ENCODE measurements at places on chromosomes 16 and 17. TPM values are rescaled to one million over a fixed set of nuclear protein-coding genes. Genes with fewer than 3 reads are reported as not detected.

DNA sequence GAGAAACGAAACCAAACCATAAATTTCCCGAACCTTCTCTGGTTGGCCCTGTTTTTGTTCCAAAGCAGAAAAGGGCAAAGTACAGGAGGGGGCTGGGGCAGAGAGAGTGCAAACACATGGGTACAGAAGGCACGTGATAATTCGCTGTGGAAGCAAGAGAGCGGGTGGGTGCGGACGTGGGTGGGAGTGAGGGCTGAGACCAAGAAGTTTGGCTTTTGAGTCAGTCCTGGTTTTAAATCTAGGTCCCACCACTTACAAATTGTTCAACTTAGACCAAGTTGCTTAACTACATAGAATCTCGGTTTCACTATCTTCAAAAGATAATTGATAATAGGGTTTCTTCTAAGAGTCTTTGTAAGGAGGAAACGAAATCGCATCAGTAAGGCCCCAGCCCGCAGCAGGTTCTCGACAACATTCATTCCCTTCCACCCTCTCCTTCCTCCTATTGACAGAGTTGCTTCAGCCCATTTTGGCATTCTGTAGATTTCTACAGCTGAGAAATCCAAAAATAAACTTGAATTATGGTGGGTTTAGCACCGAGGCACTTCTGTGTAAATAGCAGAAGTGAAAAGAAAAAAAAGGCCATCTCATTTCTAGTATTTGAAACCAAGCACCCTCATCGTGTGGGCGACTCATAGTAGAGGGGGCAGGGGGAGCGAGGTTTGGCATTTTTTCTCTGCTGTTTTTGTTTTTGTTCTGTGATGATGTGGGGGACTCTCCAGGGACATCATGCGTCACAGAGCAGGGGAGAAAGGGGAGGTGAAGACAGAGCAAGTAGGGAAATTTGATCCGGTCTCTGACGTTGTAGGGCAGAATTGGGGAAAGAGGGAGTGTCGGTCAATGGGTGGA, 33.6 kb upstream of the CCR7 start:
- peak; percentile 97 for DNase-seq
- H3K27me3 ChIP-seq = no peaks in the 10 kb centered on the region
- peak overlapping the region; percentile 12 for H3K4me3 ChIP-seq
- peak overlapping the region; percentile 96 for H3K27ac ChIP-seq
- H3K36me3 ChIP-seq = no peaks in the 10 kb centered on the region

GRCh38 chr17:77858291-77859034, 100.0 kb upstream of the TNRC6C start:
- H3K4me1 ChIP-seq = peaks cover 5% of the 10 kb centered on the region
- peaks cover 3% of the 10 kb centered on the region for H3K27me3 ChIP-seq
- H3K36me3 ChIP-seq = no peaks in the 10 kb centered on the region
- H3K27ac ChIP-seq = no peak overlapping the region
- H3K4me3 ChIP-seq = no peak overlapping the region
- no peak for DNase-seq

DNA sequence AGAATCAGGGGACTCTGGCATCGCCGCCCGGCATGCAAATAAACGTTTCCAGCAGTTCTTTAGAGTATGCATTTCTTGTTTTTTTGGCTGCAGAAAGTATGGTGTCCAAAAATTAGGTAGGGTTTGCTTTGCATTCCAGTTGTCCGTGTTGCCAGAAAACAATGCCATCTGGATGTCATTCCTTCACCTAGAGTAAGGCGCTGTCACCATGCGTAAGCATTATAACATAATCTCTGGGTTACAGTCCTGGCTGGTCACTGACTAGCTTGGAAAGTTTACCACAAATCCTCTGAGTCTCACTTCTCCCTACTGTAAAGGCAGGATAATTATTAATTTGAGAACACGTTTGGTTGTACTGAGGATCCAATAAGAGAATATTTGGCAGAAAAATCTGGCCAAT, 457.7 kb downstream of the XYLT1 start:
- no peaks in the 10 kb centered on the region for H3K27me3 ChIP-seq
- H3K4me3 ChIP-seq = peak overlapping the region; percentile 80
- peaks cover 16% of the 10 kb centered on the region for H3K4me1 ChIP-seq
- no peak for DNase-seq
- peaks cover 4% of the 10 kb centered on the region for H3K36me3 ChIP-seq

DNA sequence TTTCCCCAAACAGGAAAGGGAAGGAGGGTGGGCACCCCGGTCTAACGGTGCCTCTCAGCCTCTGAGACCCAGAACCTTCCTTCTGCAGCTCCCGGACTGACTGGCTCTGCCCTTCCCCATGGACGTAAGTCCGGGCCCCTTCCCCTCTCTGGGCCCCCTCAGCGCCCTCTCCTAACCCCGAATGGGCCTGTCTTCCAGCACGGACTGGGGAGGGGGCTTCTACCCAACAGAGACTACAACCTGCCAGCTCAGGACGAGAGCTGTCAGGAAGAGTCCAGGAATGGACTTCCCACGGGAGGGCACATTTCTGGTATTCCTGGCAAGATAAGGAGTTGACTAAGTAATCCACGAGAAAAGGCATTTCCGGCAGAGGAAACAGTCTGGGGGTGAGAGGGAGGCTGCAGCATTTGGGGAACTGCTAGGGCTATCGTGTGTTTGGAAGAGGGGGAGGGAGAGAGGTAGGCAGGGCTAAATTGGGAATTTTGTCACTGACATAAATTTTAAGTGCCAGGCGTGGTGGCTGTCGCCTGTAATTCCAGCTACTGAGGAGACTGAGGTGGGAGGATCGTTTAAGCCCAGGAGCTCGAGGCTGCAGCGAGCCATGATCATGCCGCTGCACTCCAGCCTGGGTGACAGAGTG, 12.1 kb upstream of the ALDOA start:
- no peak for DNase-seq
- H3K36me3 ChIP-seq = no peaks in the 10 kb centered on the region
- no peak overlapping the region for H3K27ac ChIP-seq
- peak overlapping the region; percentile 66 for H3K4me3 ChIP-seq

DNA sequence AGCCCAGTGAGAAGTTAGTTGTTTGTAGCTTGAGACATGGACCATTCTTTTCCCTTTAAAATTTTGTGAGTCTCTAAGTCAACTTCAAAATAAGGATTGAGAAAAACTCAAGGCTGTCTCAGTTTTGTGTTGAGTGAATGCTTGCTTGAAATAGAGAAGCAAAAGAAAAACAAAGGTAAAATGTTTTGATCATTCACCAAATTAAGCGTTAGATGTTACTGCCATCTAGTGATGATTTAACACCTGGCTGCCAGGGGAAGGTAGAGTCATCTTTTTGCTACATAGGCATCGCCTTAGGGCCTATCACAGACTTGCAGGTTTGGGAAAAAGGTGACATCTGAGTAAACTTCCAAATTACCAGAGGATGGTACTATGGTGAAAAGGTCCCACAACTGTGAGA, 74.4 kb downstream of the PCTP start:
- no peaks in the 10 kb centered on the region for H3K4me1 ChIP-seq
- no peaks in the 10 kb centered on the region for H3K27me3 ChIP-seq
- H3K4me3 ChIP-seq = no peak overlapping the region
- no peaks in the 10 kb centered on the region for H3K36me3 ChIP-seq

GRCh38 chr16:927406-927805, 43.4 kb downstream of the LMF1 start:
- peaks cover 9% of the 10 kb centered on the region for H3K36me3 ChIP-seq
- H3K27me3 ChIP-seq = no peaks in the 10 kb centered on the region
- DNase-seq = no peak
- no peaks in the 10 kb centered on the region for H3K4me1 ChIP-seq
- H3K27ac ChIP-seq = no peak overlapping the region
- H3K4me3 ChIP-seq = no peak overlapping the region

- no peak for DNase-seq
- peaks cover 17% of the 10 kb centered on the region for H3K4me1 ChIP-seq
- H3K27me3 ChIP-seq = no peaks in the 10 kb centered on the region
- H3K4me3 ChIP-seq = no peak overlapping the region
- H3K36me3 ChIP-seq = peaks cover 15% of the 10 kb centered on the region
- peak overlapping the region; percentile 9 for H3K27ac ChIP-seq
Measured at GRCh38 chr16:50208460-50208931, 55.4 kb downstream of the TENT4B start.

DNA sequence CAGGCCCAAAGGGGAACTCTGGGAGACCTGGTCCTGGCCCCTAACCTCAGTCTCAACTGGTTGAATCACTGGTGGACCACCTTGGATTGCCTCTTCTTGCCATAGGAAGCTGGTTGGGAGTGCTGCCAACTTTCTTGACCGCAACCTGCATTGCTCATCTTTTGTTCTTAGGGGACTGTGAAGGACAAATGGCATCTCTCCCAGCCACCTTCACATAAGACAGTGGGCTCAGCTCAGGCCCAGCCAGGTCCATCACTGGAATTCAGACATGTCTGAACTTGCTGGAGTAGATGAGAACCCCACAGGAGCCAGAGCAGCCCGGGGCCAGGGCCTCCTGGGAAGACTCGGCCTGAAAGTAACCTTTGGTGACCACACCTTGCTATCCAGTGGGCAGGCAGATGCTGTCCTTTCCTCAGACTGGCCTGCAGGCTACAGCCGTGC, 18.8 kb downstream of the ADORA2B start:
- no peak overlapping the region for H3K27ac ChIP-seq
- H3K4me3 ChIP-seq = no peak overlapping the region
- H3K27me3 ChIP-seq = no peaks in the 10 kb centered on the region
- H3K4me1 ChIP-seq = no peaks in the 10 kb centered on the region
- no peaks in the 10 kb centered on the region for H3K36me3 ChIP-seq

- no peaks in the 10 kb centered on the region for H3K36me3 ChIP-seq
- H3K4me1 ChIP-seq = no peaks in the 10 kb centered on the region
- no peak for DNase-seq
- H3K27me3 ChIP-seq = peaks cover 11% of the 10 kb centered on the region
Measured at GRCh38 chr17:79608624-79608959, 2.3 kb downstream of the RBFOX3 start.

DNA sequence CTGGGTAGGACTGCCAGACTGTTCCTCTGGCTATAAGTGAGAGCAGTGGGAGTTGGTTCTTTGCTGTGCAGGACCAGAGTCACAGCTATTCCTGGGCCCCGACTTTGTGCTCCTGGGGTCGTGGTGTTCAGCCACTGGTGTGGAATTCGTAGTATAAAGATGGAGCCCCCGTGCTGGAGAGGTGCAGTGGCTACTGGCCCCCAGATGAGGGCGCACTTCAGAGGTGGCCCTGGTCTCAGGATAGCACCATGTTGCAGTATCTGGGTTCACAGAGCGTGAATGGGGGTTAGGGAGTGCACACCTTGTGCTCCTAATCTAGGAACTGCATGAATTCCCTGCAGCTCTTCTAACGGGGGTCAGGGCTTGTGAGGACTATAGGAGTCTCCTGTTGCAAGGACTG, 21.1 kb downstream of the TANC2 start:
- H3K4me1 ChIP-seq = no peaks in the 10 kb centered on the region
- H3K27ac ChIP-seq = no peak overlapping the region
- no peak overlapping the region for H3K4me3 ChIP-seq
- H3K27me3 ChIP-seq = no peaks in the 10 kb centered on the region

- H3K27ac ChIP-seq = peak overlapping the region; percentile 70
- no peaks in the 10 kb centered on the region for H3K27me3 ChIP-seq
- peaks cover 27% of the 10 kb centered on the region for H3K4me1 ChIP-seq
- peak; percentile 59 for DNase-seq
- peak overlapping the region; percentile 7 for H3K4me3 ChIP-seq
Measured at GRCh38 chr16:24035127-24035842, 199.5 kb downstream of the PRKCB start.

- no peaks in the 10 kb centered on the region for H3K27me3 ChIP-seq
- no peak for DNase-seq
- H3K27ac ChIP-seq = no peak overlapping the region
- H3K36me3 ChIP-seq = peaks cover 12% of the 10 kb centered on the region
- H3K4me1 ChIP-seq = no peaks in the 10 kb centered on the region
- no peak overlapping the region for H3K4me3 ChIP-seq
Measured at GRCh38 chr16:89887243-89887642, 13.9 kb downstream of the TCF25 start.

DNA sequence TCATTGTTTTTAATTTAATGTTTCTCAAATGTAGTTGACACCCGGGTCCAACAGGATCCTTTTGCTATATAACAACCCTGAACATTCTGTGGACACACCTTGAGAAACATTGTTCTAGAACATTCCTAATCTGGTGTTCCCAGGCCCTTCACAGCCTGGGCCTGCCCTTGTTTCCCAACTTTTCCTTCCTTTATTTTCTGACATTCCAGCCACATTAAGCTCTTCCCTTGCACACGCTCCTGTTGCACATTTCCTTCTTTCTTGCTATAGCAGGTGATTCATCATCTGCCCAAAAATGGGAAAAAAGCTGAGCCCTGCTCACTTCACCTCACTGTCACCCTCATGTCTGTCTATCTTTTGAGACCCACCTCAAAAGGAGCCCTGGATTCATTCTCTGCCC, 67.9 kb upstream of the MARCHF10 start:
- no peak overlapping the region for H3K27ac ChIP-seq
- H3K36me3 ChIP-seq = no peaks in the 10 kb centered on the region
- no peak overlapping the region for H3K4me3 ChIP-seq
- DNase-seq = no peak

GRCh38 chr17:42846594-42847280, 2.4 kb downstream of the AOC2 start:
- no peaks in the 10 kb centered on the region for H3K27me3 ChIP-seq
- DNase-seq = no peak
- no peak overlapping the region for H3K4me3 ChIP-seq
- peaks cover 40% of the 10 kb centered on the region for H3K36me3 ChIP-seq
- H3K27ac ChIP-seq = no peak overlapping the region

DNA sequence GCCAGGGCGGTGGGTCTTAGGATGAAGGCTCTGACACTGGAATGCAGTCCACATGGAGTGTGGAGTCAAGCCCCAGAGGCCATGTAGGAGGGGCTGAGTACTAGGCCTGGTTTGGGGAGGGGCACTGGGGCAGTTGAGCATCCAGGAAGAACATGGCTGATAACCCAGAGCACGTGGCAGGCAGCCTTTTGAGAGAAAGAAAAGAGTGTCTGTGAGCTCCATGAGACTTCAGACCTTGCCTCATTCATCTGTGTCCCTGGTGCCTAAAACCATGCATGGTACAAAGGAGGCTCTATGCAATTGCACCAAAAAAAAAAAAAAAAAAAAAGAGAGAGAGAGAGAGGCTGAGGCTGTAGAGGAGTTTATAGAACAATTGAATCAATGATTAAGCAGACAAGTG, 14.6 kb downstream of the SLC46A1 start:
- DNase-seq = no peak
- H3K36me3 ChIP-seq = peaks cover 44% of the 10 kb centered on the region
- H3K4me1 ChIP-seq = no peaks in the 10 kb centered on the region
- H3K27ac ChIP-seq = no peak overlapping the region

Gene LPO
- polyA plus RNA-seq = not detected

Gene NOTUM
- not detected for polyA plus RNA-seq

Gene RFFL
- 12.8 TPM for polyA plus RNA-seq

Gene PLLP
- polyA plus RNA-seq = 0.15 TPM

Gene SDR42E1
- 1.2 TPM for polyA plus RNA-seq

Gene PMP22
- not detected for polyA plus RNA-seq

Gene MT1X
- polyA plus RNA-seq = 9.1 TPM

Gene C17orf58
- 0.82 TPM for polyA plus RNA-seq

Gene FOXC2
- polyA plus RNA-seq = not detected

Gene TRPV2
- 89.0 TPM for polyA plus RNA-seq

Gene ICAM2
- polyA plus RNA-seq = 149 TPM
